Left renal pelvis (tissue), 4 donors: ENCODE measurements at places on chromosomes 16 and 17.

- DNase-seq, result no peak
Observed at GRCh38 chr16:1313721-1314369, 4.4 kb downstream of the UBE2I start.

DNA sequence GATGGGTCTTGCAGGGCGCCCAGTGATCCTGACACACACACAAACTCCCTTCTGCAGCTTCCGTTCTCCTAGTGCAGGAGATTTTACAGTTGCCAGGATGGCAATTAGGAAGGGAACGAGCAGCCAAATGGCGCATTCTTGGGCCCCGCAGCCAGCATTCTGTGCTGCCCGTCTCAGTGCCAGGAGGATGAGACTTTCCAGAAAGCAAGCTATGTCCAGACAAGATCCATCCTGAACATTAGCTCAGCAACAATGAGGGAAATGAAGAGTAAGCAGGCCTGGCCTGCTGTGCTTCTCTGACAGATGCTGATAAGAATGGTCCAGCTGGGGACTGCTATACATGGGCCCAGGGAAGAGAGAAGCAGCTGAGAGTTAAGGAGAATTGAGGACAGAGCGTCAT lies 16.5 kb downstream of the SPPL2C start:
- DNase-seq, result no peak

DNA sequence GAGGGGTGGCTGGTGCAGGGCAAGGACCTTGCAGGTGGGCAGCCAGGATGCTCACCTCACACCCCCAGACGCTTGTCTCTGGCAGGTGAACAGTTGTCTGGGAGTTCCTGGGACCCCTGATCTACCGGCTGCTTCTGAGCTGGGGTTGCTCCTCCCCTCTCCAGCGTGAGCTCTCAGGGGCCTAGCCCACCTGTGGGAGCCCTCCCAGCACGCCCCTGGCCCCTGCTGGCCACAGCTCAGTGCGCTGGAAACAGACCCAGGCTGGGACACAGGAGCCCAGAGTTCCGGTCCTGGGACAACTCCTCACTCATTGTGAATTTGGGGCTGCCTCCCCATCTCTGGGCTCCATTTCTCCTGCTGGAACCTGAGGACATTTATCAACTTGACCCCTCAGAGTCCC lies 30.3 kb downstream of the ARHGAP23 start:
- no peak for DNase-seq

- DNase-seq, result no peak
Observed at GRCh38 chr17:4313221-4314114, 49.7 kb upstream of the ANKFY1 start.

- DNase-seq, result no peak
Observed at GRCh38 chr16:73886426-73886825, 410.2 kb upstream of the PSMD7 start.

DNA sequence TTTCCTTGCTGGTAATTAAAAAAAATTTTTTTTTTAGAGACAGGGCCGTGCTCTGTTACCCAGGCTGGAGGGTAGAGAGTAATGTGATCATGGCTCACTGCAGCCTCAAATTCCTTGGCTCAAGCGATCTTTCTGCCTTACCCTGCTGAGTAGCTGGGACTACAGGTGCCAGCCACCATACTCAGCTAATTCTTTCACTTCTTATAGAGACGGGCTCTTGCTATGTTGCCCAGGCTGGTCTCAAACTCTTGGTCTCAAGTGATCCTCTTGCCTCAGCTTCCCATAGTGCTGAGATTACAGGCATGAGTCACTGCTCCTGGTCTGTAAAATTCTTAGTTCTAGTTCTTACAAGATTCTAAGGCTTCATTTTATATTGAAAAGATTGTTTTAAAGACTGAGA lies 11.1 kb downstream of the SMIM36 start:
- no peak for DNase-seq

GRCh38 chr17:75317671-75318070 lies 28.4 kb upstream of the SLC25A19 start:
- no peak for DNase-seq

- DNase-seq, result no peak
Observed at GRCh38 chr17:62093188-62094155, 28.4 kb upstream of the MED13 start.

DNA sequence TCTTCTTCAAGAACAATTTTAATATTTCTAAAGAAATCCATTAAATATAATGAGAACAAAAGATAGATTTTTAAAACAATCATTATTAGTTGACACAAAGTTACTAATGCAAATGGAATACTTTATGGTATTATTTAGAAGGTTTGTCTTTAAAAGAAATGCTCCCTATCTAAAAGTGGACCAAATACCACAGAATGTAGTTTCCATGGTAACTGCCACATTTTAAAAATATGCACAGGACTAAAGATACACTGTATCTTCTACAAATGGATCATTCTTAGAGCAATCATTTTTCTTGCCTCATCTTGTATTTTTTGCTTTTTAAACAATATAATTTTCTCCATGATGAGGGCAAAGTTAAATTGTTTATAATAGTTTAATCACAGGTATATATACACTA lies 296.0 kb downstream of the CEP112 start:
- DNase-seq, result no peak

DNA sequence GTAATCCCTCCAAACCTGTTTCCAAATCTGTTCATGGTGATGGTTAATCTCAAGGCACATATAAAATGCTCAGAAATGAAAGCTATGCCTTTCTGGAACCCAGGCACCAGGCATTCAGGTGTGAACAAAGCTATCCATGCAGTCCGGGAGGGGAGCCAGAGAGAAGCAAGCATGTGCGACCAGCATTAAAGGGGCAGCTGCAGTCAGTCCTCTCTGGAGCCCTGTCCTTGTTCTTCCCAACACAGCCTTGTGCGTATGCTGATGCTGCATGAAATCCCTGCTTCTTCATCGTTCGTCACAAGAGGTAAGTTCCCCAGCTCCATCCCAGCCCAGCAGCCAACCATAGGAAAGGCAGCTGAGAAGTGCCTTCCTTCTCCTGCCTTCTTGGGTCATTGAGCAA lies 148.7 kb downstream of the GRIN2A start:
- no peak for DNase-seq

GRCh38 chr17:65470783-65471182 lies 90.7 kb downstream of the AXIN2 start:
- no peak for DNase-seq

GRCh38 chr16:85029408-85029784 lies 1.8 kb downstream of the KIAA0513 start:
- no peak for DNase-seq

- no peak for DNase-seq
Observed at GRCh38 chr17:7019367-7019766, 3.5 kb upstream of the BCL6B start.

- no peak for DNase-seq
Observed at GRCh38 chr16:30621765-30622164, 11.6 kb upstream of the ZNF689 start.

GRCh38 chr17:50618300-50618699 lies 16.4 kb upstream of the ABCC3 start:
- no peak for DNase-seq

GRCh38 chr16:67842509-67843342 lies 606 bp downstream of the THAP11 start:
- DNase-seq, result no peak

DNA sequence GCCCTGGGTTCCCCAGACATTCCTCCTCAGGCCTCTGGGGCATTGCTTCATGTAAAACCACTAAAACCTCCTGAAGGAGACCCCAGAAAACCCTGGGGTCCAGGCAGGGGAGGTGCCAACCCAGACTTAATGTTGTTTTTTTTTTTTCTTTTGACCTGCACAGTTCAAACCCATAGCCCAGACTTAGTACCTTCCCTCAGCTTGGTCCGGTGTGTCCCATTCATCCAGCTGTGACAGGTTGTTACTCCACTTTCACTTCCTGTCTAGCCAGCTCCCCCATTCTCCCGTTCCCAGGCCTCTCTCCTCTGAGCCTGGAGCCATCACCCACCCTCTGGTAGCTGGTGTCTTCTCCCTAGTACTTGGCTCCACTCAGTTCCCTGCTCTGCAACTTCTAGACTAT lies 4.8 kb downstream of the CDR2L start:
- DNase-seq, result no peak

DNA sequence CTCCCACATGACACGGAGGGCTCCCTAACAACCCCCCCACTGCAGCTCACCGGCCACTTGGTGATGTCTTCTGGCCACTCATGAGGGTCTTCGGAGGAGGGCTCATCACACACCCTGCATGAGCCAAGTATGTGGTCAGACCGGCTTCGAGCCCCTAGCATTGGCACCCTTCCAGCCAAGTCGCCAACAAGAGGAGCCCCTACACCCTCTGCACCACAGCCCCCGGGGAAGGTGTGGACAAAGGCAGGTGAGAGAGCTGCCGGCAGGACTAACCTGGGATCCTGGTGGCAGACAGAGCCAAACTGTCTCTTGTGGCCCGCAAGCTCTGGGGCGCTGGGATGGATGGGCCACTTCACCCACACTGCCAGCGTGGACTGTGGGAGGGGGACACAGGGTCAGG lies 6.5 kb downstream of the SNRNP25 start:
- DNase-seq, result no peak

DNA sequence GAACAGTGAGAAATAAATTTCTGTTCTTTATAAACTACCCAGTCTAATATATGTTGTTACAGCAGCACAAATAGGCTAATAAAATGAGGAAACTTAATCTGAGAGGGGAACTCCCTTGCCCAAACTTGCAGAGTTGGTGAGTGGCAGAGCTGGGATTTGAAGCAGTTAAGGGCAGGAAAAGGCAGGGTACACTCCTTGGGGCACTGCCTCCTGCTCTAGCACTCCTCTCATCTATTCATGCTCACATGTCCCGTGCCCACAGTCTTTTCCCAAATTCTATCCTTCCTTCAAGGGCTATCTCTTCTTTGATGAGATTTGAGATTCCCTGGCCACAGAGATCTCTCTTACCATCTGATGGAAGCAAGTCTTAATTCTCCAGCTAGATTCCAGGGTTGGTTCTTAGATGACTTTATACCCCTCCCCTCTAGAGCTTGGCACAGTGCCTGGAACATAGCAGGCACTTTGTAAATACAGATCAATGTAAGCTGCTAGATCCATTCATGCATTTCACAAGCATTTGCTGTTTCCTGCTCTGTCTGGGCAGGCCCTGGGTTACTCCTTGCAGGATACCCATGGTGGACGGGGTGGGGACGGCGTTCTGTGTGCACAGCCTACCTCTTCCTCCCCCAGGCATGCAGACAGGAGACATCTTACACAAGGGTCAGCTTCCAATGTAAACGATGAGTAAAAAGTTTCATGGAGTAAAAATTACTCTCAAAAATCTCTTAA lies 39.2 kb upstream of the ABCC12 start:
- no peak for DNase-seq

DNA sequence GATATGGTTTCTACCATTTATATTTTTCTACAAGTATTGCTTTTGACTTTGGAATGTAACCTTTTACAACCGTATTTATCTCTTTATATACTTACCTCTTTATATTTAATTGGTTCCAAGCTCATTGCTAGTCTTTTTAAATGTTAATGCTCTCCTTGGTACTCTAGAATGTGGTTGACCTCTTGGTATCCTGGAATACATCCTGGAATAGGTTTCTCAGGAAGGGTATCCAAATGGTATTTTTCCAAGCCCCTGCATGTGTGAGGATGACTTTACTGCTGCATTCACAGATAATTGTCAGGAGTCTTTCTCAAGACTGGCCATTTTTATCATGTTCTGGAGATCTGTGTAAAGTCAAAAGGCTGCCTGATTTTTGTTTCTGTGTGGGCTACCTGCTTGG lies 30.2 kb downstream of the DNAH17 start:
- DNase-seq, result no peak

- no peak for DNase-seq
Observed at GRCh38 chr16:57624044-57624688, 4.3 kb upstream of the ADGRG1 start.

- no peak for DNase-seq
Observed at GRCh38 chr17:81341516-81342268, 46.6 kb upstream of the SLC38A10 start.

DNA sequence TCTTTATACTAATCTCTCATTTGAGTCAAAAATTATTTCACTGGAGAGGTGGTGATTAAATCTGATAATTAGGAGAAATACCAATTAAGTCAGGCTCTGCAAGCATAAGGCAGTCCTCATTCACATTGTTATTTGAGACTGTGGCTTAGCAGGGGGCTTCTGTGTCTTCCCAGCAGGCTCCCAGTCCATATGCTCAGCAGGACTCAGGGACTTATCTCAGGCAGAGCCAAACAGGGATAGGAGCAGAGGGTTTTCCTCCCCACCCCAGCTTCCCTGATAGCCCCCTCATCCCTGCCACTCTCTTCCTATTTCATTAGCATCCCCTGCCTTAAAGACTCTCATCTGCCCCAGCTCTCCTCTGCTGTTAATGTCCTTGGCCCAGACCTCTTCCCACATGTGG lies 104.3 kb upstream of the DNAH9 start:
- no peak for DNase-seq

DNA sequence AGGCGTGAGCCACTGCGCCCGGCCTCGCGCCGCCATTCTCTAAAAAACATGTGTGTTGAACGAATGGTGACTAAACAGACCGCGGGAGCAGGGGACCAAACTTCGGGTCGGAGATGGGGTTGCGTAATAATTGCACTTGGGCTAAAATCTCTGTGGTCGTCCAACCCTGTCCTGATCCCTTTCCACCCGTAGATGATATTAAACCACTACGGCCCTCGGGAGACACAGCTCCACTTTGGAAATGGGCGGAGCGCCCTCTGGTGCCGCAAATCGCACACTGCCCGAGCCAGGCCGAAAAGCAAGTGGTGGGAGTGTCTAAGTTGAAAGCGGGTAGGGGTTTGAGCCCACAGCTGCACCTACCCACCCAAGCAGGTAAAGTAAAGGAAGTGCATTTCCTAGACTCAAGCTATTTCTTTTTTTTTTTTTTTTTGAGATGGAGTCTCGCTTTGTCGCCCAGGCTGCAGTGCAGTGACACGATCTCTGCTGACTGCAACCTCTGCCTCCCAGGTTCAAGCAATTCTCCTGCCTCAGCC lies 17.0 kb downstream of the CAVIN1 start:
- no peak for DNase-seq

DNA sequence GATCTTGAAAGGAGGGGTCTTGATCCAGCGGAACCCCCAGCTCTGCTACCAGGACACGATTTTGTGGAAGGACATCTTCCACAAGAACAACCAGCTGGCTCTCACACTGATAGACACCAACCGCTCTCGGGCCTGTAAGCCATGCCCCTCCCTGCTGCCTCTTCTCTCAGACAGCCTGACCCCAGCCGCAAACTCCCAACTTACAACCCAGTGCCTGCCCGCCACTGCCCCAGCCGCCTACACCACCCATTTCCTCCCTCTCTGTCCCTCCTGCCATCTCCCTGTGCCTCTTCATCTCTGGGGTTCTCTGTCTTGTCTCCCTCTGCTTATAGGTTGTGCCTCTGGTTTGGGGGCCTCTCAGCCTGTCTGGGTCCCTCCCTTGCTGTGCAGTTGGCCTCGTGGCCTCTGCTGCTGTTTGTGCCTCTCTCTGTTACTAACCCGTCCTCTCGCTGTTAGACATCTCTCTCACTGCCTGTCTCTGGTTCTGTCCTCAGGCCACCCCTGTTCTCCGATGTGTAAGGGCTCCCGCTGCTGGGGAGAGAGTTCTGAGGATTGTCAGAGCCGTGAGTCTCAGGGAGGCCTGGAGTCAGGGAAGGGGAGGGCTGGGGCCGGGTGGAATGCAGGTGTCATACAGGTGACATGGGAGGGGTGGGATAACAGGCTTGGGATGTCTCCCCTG lies 9.6 kb downstream of the ERBB2 start:
- no peak for DNase-seq

GRCh38 chr17:75059369-75060345 lies 12.6 kb downstream of the KCTD2 start:
- DNase-seq, result no peak

- DNase-seq, result no peak
Observed at GRCh38 chr16:64730261-64730660, 391.6 kb downstream of the CDH11 start.

GRCh38 chr16:57462209-57462977 lies at the start of gene POLR2C:
TSS of gene POLR2C (plus strand) at chr16:57462679. CDS start at chr16:57462725, 46 bp downstream.
- DNase-seq, result peak; percentile 72

GRCh38 chr17:8555062-8555461 lies 75.5 kb downstream of the MYH10 start:
- DNase-seq, result no peak
